ENCODE measurements at places on chromosomes 3 and 15.
A peak's percentile ranks its signal among the peaks of the same experiment; 100 is the strongest.

DNA sequence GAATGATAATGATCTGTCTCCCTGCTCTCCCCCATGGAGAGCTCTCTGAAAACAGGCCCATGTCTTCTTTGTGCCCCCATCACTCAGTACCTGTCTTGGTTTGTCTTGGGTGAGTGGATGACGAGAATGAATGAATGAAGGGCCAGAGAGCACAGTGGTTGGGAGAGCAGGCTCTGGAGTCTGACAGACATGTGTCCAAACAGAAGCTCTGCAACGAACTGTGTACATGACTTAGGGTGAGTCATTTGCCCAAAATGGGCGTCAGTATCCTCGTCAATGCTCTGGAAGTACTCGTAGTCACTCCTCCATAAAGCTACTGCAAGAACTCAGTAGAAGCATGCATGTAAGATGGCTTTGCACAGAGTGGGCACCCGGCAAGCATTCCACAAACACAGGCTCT is 170.2 kb upstream of the TLE3 start:
- no peak for DNase-seq

- no peak for DNase-seq
Measured at GRCh38 chr15:97992823-97993222, 32.3 kb downstream of the ARRDC4 start.

- DNase-seq, result no peak
Measured at GRCh38 chr3:85475346-85475745, 516.6 kb downstream of the CADM2 start.

DNA sequence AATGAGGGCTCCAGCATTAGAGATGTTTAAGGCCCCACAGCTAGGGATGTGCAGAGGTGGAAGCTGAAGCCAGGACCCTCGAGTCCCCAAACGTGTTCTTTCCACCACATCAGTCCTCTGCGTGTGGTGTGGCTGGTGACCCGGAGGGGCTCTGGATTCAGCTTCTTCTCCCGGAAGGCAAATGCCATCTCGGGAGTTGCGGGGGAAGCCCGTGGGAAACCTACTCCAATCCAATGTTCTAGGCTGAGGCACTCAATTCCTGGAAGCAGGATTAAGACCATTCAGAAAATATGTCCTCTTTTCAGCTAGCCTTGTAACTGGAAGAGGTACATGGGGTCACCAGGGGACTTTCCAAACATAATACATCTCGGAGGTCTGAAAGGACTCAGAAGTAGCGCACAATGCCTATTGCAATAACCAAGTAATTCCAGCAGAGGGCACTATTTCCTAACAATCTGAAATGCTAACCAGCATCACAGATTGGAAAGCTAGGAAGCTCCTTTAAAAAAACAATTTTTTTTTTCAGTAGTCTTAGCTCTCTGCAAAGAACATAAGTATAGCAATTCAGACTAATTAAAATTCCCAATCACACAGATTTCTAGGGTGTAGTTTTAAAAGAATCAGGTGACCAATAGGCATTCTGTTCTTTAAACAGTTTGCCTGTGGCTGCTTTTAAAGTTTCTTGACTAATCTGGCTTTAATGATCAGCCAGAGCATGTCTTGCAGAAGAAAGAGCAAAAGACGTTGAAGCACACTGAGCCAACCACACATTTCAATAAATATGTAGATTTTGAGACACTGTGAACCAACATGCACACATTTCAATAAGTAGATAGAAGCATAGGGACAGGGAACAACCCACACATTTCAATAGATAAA is 36.1 kb downstream of the BNC1 start:
- DNase-seq, result peak; percentile 71

DNA sequence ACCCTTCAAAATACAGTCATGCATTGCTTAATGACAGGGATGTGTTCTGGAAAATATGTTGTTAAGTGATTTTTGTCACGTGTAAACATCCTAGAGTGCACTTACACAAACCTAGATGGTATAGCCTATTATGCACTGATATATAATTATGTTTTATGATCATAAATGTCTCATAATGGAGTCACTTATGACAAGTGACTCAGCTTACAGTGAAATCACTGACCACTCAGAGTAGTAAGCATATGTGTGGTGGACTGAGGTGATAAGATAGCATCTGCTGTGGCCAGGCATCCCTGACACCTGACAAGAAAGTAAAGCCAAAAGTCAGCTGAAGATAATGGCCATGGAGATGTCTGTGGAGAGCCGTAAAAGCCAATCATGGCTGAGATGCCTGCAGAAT is 5.4 kb downstream of the ACAD11 start:
- no peak for DNase-seq

- DNase-seq, result no peak
Measured at GRCh38 chr3:177282119-177282655, 84.9 kb upstream of the TBL1XR1 start.

- DNase-seq, result no peak
Measured at GRCh38 chr3:169755488-169755887, 9.4 kb downstream of the TERC start.

DNA sequence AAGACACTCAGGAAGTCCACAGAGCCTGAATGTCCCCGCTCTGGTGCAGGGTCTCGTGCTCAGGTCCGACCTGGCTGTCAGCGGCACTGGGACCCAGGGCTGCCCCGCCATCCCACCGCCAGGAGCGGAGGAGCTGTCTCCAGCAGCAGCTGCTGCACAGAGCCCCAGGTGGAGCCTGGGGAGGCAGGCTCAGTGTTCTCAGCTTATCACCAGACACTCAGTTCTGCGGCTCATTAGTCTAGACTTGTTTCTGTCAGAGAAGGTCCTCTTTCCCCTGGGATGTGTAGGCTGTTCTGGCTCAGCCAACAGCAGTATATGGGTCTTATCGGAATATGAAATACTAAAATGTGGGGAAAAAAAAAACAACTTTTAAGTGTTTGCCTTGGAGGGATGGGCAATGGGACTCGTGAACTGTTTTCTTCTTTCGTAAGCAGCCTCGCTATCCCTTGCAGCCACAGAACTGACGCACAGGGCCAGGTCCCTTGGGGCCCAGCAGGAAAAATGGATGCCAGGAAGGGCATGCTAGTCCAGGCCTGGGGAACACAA is 75.9 kb downstream of the KLF13 start:
- DNase-seq, result no peak

- DNase-seq, result no peak
Measured at GRCh38 chr15:75044258-75044878, 21.0 kb downstream of the PPCDC start.

DNA sequence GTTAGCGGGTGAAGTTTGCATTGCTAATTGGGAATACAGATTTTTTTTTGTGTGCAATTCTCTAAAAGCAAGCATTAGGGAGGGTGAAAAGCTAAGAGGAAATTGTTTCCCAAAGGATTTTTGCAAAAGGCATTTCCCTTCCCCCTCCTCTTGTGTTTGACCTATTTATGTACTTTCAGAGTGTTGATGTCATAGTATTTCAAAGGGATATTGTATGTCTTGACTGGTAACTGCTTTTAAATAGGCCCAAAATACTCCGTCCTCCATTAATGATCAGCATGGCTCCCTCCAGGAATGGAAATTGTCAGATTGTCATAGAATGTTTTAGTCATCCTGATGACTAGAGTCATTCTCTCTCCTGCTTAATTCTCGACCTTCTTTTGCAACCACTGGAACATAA is 32.4 kb downstream of the TRIM71 start:
- no peak for DNase-seq

DNA sequence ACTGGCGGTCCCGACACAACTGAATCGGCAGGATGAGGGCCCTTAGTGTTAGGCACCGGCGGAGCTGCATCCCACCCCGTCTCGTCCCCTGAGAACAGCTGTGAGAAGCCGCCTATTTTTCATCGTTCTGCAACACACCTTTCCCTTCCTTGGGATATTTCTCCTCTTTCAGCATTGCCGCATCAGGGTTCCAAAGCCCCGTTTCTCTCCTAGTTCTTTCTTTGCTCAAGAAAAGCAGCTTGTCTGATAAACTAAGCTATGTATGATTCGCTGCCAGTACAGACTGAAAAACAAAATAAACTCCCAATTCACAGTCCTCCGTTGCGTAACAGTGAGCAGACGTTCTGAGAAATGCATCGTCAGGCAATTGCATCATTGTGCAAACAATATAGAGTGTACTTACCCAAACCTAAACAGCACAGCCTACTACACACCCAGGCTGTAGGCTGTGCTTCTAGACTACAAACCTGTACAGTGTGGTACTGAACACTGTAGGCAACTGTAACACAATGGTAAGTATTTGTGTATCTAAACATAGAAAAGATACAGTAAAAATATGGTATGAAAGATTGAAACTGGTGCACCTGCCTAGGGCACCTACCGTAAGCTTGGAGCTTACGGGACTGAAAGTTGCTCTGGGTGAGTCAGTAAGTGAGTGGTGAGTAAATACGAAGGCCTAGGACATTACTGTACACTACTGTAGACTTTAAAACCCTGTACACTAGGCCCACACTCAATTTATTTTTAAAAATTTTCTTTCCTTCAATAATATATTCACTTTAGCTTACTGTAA is 8.9 kb upstream of the ADAMTS17 start:
- DNase-seq, result no peak

DNA sequence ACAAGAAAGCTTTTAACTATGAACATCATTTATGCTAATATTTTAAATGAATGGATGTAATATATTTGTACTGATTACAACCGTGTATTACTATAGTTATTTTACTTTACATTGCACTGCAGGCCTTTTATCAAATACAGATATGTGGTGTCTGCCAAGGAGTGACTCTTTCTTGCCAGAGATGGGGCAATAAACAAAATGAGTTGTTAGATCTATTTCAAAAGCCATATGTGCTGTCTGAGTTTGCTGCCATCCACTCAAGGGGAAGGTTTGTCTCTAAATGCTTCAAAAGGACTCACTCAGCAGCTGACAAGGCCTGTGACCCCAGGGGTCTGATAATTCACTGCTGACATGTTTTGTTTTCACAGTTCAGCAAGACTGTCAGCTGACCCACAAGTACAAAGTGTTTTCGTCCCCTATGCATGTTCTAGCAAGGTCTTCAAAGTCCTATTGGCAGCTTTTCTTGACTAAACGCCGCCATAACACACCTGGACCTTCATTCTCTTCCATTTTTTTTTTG is 41.3 kb upstream of the ZBED2 start:
- no peak for DNase-seq

DNA sequence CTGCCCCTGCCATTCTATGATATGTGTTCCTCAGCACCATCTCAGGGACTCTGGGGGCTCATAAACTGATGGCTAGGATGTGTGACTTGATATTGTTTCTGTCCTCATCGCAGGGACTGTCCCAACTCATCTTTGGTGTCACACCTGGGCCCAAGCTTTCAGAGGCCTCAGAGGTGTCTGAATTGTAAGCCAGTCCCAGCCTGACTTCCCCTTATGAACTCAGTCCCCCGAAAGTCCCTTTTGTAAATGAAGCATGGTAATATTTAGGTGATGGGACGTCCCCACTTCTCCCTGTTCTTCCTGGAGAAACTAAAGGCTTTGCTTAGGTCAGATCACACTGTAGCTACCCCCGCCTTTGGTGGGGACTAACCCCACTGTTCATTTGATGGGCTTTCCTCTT is 142.4 kb upstream of the TLE3 start:
- no peak for DNase-seq

- DNase-seq, result no peak
Measured at GRCh38 chr3:173653781-173654180, 256.2 kb downstream of the NLGN1 start.

DNA sequence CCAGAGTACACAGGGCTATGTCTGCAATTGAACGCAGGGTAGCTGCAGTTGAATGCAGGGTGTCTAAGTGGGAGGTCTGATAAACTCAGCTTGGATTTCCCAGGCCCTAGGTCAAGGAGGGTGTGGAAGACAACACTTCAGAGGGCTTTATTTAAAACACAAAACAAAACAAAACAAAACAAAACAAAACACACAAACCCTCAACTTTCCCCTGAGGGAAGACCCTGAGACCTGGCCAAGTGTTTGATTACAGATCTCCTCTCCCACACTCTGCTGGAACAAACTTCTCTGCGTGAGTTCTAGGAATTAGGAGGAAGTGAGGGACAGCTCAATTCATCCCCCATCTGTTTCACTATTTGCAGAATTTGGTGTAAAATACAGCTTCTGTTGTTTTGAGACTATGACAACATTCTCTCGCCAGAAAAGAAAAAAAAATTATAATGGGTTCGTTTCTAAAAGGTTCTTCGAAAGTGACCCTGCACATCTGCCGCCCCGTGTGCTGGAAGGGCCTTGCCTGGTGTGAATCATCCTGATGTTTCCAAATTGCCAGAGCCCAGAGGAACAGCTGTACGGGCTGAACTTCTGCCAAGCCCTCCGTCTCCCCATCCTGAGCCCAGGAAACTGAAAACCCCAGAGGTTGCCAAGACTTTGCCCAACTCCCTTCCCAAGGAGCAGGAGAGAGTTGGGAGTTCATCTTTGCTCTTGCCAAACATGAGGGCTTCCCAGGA is 73.3 kb upstream of the RAD18 start:
- DNase-seq, result peak; percentile 41

- DNase-seq, result no peak
Measured at GRCh38 chr3:122774564-122774963, 19.1 kb downstream of the HSPBAP1 start.

DNA sequence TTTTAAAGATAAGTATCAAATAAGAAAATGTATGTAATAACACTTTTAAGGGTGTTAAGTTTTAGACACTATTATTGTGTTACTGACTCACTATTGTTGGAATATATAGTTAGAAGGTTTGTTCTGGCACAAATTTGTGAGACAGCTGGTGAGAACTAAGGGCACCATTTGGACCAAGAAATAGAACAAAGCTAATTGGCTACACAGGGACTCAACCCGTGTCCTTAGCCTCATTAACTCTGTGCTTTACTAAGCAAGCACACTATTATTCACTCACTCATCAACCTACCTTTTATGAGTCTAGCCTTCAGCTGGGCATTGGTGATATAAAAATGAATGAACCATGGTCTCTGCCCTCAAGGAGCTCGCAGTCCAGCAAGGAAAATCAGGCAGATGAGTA is 4.1 kb upstream of the UNC13C start:
- DNase-seq, result no peak

DNA sequence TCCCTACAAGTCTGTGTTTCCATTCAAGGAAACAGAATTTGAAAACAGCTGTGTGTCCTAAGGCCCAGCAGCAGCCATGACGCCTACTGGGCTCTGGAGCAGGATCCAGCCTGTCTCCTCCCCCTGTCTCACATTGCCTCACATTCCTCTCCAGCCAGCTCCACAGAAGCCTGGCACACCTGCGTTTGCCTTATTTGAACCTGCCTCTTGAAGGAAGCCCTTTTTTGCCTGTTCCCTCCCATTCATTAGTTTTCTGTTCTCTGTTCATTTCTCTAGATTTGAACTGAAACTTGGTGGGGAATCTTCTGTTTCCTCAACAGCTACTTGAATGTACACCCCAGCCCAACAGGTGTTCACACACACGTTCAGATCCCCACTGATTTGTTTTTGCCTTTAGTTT is 890.5 kb downstream of the TUSC7 start:
- no peak for DNase-seq

GRCh38 chr3:151644020-151644620 is 89.6 kb upstream of the AADACL2 start:
- DNase-seq, result no peak

DNA sequence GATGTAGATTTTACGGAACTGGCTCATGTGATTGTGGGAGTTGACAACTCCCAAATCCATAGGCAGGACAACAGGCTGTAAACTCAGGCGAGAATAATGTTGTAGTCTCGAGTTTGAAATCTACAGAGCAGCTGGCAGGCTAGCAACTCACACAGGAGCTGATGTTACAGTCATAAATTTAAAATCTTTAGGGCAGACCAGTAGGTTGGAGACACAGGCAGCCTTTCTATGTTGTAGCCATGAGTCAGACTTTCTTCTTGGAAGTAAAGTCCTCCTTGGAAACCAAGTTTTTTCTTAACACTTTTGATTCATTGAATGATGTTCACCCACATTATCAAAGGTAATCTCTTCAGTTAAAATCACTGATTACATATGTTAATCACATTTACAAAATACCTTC is 89.1 kb upstream of the ALCAM start:
- DNase-seq, result no peak

GRCh38 chr3:115790759-115791158 is 167.4 kb downstream of the GAP43 start:
- no peak for DNase-seq

All from globus pallidus (tissue), 1 donor.